Heart right ventricle (tissue), 16 donors: ENCODE measurements at places on chromosomes 5 and 9.

DNA sequence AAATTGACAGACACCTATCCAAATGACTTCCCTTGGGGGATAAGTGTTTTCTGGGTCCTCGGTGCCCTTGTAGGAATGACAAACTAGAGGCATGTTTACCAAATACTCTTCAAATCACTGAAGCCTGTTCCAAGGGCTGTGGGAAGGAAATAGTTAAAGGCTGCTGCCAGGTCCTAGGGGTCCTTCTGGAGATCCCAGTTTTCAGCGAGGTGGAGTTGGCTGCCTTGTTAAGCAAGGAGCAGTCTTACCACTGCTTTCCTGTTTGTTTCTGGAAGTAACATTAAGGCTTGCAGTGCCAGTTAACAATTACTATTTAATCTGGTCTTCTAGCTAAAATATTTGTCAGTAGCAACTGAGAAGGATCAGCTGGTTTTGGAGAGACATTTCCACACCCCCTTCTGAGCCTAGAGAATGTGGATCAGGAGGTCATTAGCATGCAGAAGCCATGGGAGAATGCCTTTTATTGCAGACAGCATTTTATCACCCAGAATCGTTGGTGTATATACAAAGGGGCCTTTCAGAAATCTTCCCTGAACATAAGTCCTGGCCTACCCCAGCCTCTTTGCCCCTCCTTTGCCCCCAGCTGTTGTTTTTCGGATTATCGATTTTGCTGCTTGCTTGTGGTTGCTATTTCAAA is 238.8 kb downstream of the DMAC1 start:
- DNase-seq = no peak

DNA sequence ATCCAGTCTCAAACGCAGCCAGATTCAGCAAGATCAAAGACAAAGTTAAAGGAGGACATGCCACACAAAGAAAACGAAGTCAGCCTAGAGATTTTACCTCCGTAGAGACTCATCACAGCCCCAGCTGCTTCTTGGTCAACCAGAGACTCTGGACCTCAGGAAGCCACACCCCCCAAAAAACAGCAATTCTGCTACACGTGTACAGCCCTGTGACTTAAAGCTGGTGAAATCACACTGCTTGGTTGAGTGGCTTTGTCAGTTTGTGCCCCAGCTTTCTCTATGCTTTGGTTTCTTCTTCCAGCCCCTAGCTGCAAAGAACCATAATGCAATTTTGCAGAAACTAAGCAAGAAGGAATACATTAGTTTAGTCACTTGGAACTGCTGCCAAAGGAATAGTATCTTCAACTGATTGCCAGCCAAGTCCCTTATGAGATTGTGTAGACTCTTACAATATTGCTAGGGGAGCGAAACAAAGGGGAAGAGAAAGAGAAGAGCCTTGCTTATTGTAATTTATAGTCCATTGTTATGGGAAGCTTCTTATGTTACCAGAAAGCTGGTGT is 158.8 kb upstream of the ZNF462 start:
- DNase-seq = no peak

DNA sequence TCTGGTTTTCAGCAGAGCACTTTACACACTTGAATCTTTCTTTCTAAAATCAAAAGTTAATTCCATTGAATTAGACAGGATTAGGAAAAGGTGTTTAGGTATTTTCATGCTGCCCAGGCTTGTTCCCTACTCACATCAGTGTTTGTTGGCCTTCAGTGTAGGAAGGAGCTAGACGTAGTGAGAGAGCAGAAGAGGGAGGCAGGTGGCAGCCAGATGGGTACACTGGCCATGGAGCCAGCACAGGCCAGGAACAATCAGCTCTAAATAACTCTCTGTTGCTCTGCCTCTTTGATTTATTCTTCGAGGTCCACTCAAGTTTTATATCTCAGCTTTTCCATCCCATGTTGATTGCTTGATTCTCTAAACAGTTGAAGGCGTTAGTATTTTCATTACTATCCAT is 529.6 kb downstream of the PSAT1 start:
- DNase-seq = no peak

DNA sequence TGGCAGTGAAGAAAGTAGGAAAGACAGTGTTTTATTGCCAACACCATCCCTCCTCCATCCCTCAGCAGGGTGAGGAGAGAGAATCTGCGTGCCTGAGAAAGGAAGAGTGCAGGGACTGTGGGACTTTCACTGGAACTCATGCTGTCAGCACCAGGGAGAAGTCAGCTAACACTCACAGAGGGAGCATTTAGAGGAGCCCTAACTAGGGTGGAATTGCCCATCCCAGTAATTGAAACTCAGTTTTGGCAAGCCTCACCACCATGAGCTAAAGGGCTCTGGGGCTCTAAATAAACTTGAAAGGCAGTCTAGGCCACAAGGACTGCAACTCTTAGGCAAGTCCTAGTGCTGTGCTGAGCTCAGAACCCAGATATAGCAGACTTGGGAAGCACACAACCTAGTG is 622.3 kb downstream of the SEMA5A start:
- DNase-seq = no peak

DNA sequence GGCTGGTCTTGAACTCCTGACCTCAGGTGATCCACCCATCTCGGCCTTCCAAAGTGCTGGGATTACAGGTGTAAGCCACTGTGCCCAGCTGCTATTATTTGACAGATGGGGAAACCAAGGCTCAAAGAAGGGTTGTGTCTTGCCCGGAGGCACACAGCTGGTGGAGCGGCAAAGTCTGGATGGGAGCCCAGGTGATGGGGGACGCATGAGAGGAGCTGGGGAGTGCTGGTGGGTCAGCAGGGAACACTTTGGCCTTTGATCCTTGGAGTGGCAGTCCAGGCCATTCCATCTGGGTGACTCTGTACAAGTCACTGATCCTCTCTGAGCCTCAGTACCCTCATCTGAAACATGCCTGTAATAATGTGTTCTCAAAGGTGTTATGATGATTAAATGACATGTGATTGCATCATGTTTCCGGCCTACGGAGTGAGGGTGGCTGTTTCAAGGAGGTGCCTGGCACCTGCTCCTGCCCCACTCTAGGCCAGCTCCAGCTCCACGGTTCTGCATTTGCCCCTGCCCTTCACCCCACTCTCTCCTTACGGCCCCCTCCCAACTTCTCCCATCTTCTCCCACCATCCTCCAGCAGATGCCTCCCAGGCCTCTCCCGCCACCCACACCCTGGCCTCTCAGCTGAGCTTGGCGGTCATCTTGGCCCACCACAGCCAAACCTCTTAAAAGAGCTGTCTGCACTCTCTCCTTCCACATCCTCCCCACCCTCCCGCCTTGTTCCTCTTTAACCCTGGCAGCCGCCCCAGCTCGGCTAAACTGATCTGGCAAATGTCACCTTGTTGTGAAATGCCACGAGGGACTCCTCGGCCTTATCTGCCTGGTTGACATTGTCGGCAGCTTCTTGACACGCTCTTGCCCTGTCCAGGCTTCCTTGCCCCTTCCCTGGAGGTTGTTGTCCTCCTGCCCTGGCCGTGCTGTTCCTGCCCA is 5.5 kb upstream of the DBN1 start:
- peak; percentile 90 for DNase-seq

GRCh38 chr5:1390861-1391600 is 46.1 kb upstream of the CLPTM1L start:
- DNase-seq = no peak
